ENCODE measurements at places on chromosomes 2 and 18.
A peak's percentile ranks its signal among the peaks of the same experiment; 100 is the strongest.

- DNase-seq, result no peak
Measured at GRCh38 chr2:14952400-14952963, 320.0 kb downstream of the LRATD1 start.

GRCh38 chr18:49697757-49698524, 115.4 kb downstream of the ACAA2 start:
- no peak for DNase-seq

GRCh38 chr2:166882851-166883250, 5.4 kb upstream of the XIRP2 start:
- DNase-seq, result no peak

- no peak for DNase-seq
Measured at GRCh38 chr18:3692113-3692621, 242.2 kb downstream of the TGIF1 start.

- DNase-seq, result peak; percentile 20
Measured at GRCh38 chr2:8584174-8585066, 97.4 kb upstream of the ID2 start.

GRCh38 chr18:75868031-75868430, 440.5 kb upstream of the SMIM21 start:
- DNase-seq, result no peak

DNA sequence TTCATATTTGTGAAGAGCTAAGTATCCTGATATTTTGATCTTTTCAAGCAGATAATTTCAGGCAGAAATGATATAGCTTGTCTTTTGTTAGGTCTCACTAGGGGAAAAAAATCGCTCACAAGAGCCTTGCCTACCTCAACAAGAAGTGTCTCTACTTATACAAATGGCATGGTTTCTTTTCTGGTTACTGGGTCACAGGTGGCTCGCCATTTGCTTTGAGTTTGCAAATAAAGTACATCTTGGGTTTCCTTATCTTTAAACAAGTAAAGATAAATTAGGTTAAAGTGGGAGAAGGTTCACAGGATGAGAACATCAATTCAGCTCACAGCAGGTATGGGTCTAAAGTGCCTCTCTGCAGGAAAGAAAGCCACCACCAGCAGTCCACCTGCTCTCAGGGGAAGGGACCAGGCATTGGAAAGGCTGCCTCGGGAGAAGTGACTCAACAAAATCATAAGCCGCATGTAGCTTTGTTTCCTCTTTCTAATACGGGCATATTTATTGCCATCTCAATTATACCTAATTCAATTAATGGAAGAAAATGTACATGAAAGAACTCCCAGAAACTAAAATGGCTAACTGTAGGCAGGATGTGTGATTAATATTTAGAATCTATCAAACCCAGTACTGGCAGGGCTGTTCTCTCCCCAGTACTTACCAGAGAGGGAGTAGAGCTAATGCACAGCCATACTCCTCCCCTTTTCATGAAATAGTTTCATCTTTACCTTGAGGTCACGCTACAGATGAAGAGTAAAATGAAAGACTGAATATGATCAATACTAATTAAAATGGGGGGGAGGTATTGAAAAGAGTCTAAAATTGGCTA, 28.3 kb downstream of the CDC42EP3 start:
- DNase-seq, result no peak

DNA sequence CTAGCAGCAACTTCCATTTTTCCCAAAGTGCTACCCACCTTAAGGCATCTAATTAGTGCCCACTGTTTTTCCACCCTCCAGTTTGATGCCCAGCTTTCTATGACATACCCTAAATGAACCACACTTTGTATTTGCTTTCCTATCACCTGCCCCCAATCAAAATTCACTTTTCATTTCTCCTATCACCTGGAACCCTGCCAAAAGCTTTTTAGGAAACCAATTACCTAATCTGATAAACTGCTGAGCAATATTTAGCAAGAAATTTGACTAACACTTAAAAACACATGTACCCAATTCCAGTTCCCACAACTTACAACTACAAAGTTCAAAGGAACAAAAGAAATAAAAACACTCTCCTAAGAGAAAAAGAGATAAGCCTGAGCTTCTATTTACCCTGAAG, 71.7 kb downstream of the IKZF2 start:
- no peak for DNase-seq
